Esophagus squamous epithelium (tissue), 5 donors: ENCODE measurements at places on chromosomes 5 and 9.

DNA sequence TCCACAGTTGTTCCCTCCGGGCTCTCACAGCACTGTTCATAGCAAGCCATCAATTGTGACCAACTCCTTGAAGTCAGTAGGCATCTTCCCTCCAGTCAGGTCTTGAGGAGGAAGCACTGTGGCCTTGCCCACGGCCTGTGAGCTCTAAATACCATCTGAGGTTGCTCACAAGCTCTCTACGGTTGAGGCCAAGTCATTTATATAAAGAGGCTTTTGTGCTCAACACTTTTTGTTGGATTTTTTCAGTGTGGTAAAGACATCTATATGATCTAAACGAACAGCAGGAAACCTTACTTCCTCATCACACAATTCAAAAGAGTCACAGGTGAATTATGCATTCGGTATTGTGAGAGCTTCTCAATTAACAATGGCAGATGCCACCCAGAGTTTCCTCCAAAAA lies 97.3 kb downstream of the ZNF462 start:
- no peak overlapping the region for H3K27ac ChIP-seq
- no peaks in the 10 kb centered on the region for H3K4me1 ChIP-seq
- DNase-seq = no peak
- H3K27me3 ChIP-seq = no peaks in the 10 kb centered on the region

DNA sequence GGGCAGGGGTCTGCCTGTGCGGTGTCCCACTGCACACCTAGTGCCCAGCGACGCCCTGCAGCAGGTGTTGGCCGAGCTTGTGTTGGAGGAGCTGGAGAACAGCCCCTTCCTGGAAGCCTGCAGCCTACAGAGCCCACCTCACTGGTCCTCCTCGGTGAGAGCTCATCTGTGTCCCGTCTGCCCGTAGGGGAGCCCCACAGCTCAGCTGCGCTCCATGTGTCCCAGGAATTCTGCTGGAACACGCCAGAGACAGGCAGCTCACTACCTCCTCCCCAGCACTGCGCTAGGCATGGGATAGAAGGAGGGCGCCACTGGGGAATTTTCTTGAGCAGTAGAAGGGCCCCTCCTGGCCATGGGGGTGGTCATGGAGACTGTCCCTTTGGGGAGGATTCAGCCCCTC lies 44.0 kb downstream of the DUSP1 start:
- peaks cover 13% of the 10 kb centered on the region for H3K4me1 ChIP-seq
- no peaks in the 10 kb centered on the region for H3K36me3 ChIP-seq
- H3K27me3 ChIP-seq = no peaks in the 10 kb centered on the region
- H3K27ac ChIP-seq = no peak overlapping the region

GRCh38 chr5:149617760-149618306 lies 36.5 kb downstream of the ARHGEF37 start:
- no peak for DNase-seq
- no peaks in the 10 kb centered on the region for H3K27me3 ChIP-seq
- H3K4me1 ChIP-seq = peaks cover 42% of the 10 kb centered on the region
- H3K4me3 ChIP-seq = no peak overlapping the region
- peak overlapping the region; percentile 67 for H3K27ac ChIP-seq
- H3K36me3 ChIP-seq = peaks cover 92% of the 10 kb centered on the region

DNA sequence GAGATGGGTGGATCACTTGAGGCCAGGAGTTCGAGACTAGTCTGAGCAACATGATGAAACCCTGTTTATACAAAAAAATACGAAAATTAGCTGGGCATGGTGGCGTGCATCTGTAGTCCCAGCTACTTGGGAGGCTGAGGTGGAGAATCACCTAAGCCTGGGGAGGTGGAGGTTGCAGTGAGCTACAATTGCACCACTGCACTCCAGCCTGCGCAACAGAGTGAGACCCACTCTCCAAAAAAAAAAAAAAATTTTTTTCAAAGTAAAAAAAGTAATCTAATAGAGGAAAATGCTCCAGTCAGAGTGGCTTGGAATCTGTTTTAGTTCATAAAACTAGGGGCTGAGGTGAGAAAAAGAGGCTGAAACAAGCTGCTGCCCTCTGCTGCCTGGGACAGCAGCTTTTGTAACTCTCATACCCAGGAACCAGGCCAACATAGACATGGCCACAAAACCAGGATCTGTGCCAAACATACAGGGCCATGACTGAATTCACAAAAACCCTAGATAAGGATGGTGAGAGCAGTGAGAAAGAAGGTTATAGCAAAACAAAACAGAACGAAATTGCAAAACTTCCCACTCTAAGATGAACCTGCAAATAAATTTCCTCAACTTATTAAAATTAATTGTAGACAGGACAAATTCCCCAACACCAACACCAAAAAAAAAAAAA lies 13.1 kb upstream of the DCAF12 start:
- no peak for DNase-seq
- H3K27me3 ChIP-seq = no peaks in the 10 kb centered on the region
- H3K36me3 ChIP-seq = no peaks in the 10 kb centered on the region
- H3K4me1 ChIP-seq = no peaks in the 10 kb centered on the region
- H3K4me3 ChIP-seq = no peak overlapping the region
